ENCODE measurements at places on chromosomes 1 and 21. TPM values are rescaled to one million over a fixed set of nuclear protein-coding genes. Genes with fewer than 3 reads are reported as not detected.

Gene OXCT2
- 1.6 TPM for total RNA-seq

Gene PRKCZ
- total RNA-seq, result 4.1 TPM

Gene VANGL2
- not detected for total RNA-seq

Gene PRMT6
- 27.3 TPM for total RNA-seq

Gene RPE65
- total RNA-seq, result not detected

Gene RGS5
- total RNA-seq, result 4.4 TPM

DNA sequence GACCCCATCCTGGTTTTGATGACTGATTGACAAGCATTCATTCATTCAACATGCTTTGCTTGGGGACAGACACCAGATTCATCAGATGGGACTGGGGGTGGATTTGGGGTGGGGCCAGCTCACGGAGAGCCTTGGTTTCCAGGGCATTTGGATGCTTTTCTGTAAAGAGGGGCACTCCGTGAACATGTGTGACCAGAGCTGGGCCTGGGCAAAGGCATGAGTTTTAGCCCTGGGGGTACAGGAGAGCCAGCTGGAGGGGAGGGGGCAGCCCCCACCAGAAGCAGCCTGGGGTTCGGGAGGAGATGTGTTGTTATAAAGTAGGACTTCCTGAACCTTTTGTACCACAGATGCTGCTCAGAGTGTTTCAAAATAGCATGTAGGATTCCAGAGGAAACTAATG, 99.7 kb downstream of the RIPK4 start:
- no peaks in the 10 kb centered on the region for H3K27me3 ChIP-seq
- no peak for DNase-seq
- H3K36me3 ChIP-seq, result no peaks in the 10 kb centered on the region
- no peak overlapping the region for H3K4me3 ChIP-seq
- H3K4me1 ChIP-seq, result peaks cover 10% of the 10 kb centered on the region

DNA sequence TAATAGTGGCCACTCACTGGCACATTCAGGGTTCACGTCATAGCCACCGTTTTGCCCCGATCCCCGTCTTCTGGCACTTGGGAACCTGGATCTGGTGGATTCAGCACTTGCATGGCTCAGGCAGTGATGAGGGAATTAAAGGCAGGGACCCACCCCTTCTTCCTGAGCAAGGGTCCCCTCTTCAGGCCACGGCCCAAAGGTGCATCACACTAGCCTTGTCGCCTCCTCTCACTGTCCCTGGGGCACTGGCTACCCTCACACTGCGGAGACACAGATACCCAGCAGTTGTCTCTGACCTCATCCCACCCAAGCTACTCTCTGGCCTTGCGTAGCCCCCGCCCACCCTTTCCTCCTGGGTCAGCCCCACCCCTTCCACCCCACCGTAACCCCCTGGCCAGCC, 19.9 kb upstream of the LDLRAP1 start:
- H3K4me1 ChIP-seq, result peaks cover 5% of the 10 kb centered on the region
- no peak for DNase-seq
- H3K27ac ChIP-seq, result no peak overlapping the region
- no peaks in the 10 kb centered on the region for H3K36me3 ChIP-seq

- peaks cover 2% of the 10 kb centered on the region for H3K27me3 ChIP-seq
- H3K4me3 ChIP-seq, result peak overlapping the region; percentile 63
- peaks cover 4% of the 10 kb centered on the region for H3K36me3 ChIP-seq
- peak overlapping the region; percentile 65 for H3K27ac ChIP-seq
- DNase-seq, result no peak
- peaks cover 41% of the 10 kb centered on the region for H3K4me1 ChIP-seq
These were observed 7.0 kb upstream of the CCT8 start for GRCh38 chr21:29080454-29080941.

- H3K36me3 ChIP-seq, result peaks cover 10% of the 10 kb centered on the region
- no peak overlapping the region for H3K4me3 ChIP-seq
- no peaks in the 10 kb centered on the region for H3K27me3 ChIP-seq
- DNase-seq, result no peak
- H3K4me1 ChIP-seq, result peaks cover 48% of the 10 kb centered on the region
- H3K27ac ChIP-seq, result no peak overlapping the region
These were observed 77.7 kb downstream of the RHOU start for GRCh38 chr1:228812961-228813360.

DNA sequence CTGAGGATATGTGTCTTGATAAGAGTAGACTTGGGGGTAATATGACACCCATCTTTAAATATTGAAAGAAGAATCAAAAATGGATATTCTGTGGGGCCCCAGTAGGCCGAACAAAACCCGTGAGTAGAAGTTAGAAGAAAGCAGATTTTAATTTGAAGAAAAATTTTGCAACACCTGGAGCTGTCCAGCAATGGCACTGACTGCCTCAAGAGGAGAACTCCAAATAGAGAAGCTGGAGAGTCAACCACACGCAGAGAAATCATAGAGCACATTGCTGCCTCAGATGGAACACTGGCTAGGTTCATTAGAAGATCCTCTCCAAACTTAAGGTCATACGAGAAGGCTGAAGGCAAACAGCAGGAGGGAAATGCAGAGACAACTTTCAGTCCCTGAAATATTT, 6.8 kb downstream of the NHLH1 start:
- no peak overlapping the region for H3K27ac ChIP-seq
- no peaks in the 10 kb centered on the region for H3K27me3 ChIP-seq
- no peak for DNase-seq
- no peak overlapping the region for H3K4me3 ChIP-seq

- peaks cover 52% of the 10 kb centered on the region for H3K4me1 ChIP-seq
- H3K27me3 ChIP-seq, result peaks cover 4% of the 10 kb centered on the region
- peaks cover 3% of the 10 kb centered on the region for H3K36me3 ChIP-seq
- no peak overlapping the region for H3K27ac ChIP-seq
- no peak for DNase-seq
These were observed 6.0 kb upstream of the IFNLR1 start for GRCh38 chr1:24193046-24193445.

DNA sequence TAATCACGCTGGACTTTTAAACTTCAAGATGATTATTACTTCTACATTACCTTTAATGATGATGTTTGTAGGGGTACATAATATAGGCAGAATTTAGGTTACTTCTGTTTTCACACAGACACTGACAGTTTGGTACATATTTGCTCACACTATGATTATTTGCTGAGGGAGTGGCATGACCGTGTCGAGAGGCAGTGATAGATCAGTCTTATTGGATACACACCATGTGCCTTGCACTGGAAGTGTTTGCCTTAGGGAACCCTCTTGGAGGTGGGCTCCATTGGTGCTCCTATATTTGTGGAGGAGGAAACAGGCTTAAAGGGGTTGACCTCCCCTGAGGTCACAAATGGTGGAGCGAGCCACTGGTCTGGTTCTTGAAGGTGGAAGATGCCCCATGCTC, 132.1 kb downstream of the PRDM2 start:
- no peaks in the 10 kb centered on the region for H3K27me3 ChIP-seq
- no peak for DNase-seq
- H3K4me3 ChIP-seq, result no peak overlapping the region
- no peaks in the 10 kb centered on the region for H3K4me1 ChIP-seq
- no peak overlapping the region for H3K27ac ChIP-seq
- no peaks in the 10 kb centered on the region for H3K36me3 ChIP-seq

- peaks cover 55% of the 10 kb centered on the region for H3K36me3 ChIP-seq
- peaks cover 41% of the 10 kb centered on the region for H3K4me1 ChIP-seq
These were observed 19.8 kb downstream of the TOMM20 start for GRCh38 chr1:235108876-235109275.

GRCh38 chr1:29772584-29773100, 536.3 kb downstream of the PTPRU start:
- no peaks in the 10 kb centered on the region for H3K36me3 ChIP-seq
- H3K4me1 ChIP-seq, result no peaks in the 10 kb centered on the region
- H3K4me3 ChIP-seq, result no peak overlapping the region
- H3K27ac ChIP-seq, result no peak overlapping the region

DNA sequence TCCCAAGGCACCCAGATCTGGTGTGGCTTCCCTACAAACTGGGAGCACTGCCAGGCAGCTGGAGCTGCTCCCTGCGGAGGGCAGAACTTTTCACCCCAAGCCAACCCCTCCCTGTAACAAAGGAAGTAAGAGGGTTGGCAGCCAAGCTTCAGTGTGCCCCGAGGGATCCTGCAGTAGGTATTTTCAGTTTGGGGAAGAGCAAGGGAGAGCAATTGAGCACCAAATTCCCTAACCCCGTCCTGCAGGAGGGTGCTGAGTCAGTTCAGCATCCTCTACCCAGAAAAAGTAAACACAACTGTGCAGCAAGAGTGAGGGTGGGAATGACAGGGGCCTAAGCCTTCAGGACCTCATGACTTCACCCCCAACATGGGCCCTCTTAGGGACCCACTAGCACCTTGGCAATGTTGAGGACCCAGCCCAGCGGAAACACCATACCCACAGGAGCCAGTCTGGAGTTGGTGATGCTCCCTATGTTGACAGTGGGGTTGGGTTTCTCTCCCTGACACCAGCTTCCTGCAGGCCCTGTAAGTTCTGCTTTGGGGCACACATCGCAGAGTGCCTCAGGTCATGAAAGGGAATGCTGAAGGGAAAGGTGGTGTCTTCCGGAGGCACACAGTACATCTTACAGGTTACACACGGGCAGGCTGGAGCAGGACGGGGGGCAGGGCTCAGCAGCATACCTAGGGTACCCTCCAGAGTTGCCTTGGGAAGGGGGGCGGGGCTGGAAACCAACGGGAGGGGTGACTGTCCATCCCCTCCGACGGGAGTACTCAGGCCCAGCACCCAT, 14.8 kb downstream of the SH3BP5L start:
- H3K27me3 ChIP-seq, result no peaks in the 10 kb centered on the region
- peaks cover 30% of the 10 kb centered on the region for H3K36me3 ChIP-seq
- H3K4me3 ChIP-seq, result no peak overlapping the region
- H3K4me1 ChIP-seq, result peaks cover 5% of the 10 kb centered on the region
- H3K27ac ChIP-seq, result no peak overlapping the region
- DNase-seq, result no peak

DNA sequence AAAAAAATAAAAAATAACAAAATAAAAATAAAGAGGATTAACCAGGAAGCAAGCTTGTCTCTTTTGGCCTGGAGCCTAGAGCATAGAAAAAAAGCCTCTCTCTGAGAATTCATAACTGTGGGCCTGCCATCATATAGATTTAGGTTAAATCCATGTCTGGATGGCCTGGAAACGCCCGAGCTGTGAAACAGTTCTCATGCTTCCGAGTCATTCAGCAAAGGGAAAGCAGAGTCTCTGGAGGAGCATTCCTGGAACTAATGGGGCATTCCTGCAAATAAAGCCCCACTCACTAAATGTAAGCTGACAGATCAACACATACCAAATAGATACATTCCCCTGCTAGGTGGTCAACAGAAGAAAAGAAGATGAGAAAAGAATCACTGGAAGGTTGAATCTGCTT, 75.8 kb upstream of the GNG4 start:
- H3K27me3 ChIP-seq, result no peaks in the 10 kb centered on the region
- no peak for DNase-seq
- no peak overlapping the region for H3K4me3 ChIP-seq
- peaks cover 15% of the 10 kb centered on the region for H3K36me3 ChIP-seq
- H3K27ac ChIP-seq, result no peak overlapping the region
- H3K4me1 ChIP-seq, result no peaks in the 10 kb centered on the region

DNA sequence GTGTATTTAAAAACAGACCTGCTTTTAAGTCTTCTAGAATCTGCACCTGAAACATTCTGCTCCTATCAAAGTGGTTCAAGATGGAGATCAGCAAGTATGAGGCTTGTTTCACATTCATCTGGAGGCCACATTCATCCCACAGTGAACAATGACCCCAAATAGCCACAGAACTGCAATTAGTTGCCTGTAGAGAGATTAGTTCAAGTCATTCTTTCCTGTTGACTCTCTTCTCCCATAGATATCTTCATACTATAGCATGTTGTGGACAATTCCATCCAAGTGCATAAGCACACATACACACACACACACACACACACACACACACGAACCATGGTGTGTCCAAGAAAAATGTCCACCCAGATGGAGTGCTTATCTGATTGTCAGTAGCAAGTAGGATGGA, 101.7 kb upstream of the FGGY start:
- H3K36me3 ChIP-seq, result peaks cover 1% of the 10 kb centered on the region
- H3K27ac ChIP-seq, result no peak overlapping the region
- DNase-seq, result no peak
- no peak overlapping the region for H3K4me3 ChIP-seq
- peaks cover 12% of the 10 kb centered on the region for H3K27me3 ChIP-seq

- no peak overlapping the region for H3K4me3 ChIP-seq
- DNase-seq, result no peak
- no peaks in the 10 kb centered on the region for H3K36me3 ChIP-seq
These were observed 871.0 kb upstream of the ADAMTS5 start for GRCh38 chr21:27837936-27838335.

- no peak overlapping the region for H3K27ac ChIP-seq
- H3K36me3 ChIP-seq, result no peaks in the 10 kb centered on the region
- H3K27me3 ChIP-seq, result peaks cover 42% of the 10 kb centered on the region
- no peak overlapping the region for H3K4me3 ChIP-seq
These were observed 13.4 kb downstream of the RAP1GAP start for GRCh38 chr1:21655748-21656147.

DNA sequence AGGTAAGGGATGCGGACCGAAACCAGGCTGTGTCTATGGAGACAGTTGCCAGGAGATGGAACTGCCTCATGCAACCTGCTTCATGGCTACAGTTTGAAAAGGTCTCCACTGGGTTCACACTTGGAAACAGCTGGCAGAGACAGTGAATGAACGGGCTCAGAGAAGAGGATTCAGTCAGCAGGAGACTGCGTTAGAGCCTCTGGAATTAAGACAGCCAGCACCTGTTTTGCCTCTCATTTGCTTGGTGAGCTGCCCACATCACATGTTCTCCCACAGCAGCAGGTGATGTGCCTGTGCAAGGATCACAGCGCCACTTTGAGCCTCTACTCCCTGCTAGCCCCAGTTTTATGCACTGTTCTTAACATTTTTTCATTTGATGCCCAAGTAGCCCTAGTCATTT, 321.0 kb downstream of the PLPP3 start:
- no peaks in the 10 kb centered on the region for H3K36me3 ChIP-seq
- H3K4me1 ChIP-seq, result no peaks in the 10 kb centered on the region
- no peak for DNase-seq

DNA sequence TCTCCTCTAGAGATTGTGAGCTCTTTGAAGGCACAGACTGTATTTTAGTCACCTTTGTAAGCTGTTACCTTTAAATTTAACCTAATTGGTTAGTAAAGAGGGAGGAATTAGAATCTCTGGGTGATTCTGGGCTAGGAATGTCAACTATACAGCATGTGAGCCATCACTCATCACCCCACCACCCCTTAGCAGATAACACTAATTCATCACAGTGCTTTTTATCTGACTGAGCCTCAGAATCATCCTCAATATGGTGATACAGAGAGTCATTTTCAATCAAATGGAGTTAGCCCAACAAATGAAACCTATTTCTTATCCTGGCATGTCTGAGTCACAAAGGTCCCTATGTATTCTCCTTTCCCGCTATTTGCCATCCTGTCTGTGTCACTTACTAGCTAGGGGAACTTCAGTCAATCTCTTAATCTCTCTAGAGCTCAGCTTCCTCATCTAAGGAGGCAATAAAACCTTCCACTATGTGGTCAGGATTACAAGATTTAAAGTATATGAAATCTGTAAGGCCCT, 13.3 kb downstream of the KCNJ10 start:
- H3K36me3 ChIP-seq, result no peaks in the 10 kb centered on the region
- H3K27ac ChIP-seq, result no peak overlapping the region
- H3K27me3 ChIP-seq, result peaks cover 31% of the 10 kb centered on the region
- H3K4me3 ChIP-seq, result no peak overlapping the region
- H3K4me1 ChIP-seq, result no peaks in the 10 kb centered on the region
- DNase-seq, result no peak

- no peaks in the 10 kb centered on the region for H3K36me3 ChIP-seq
- H3K4me1 ChIP-seq, result peaks cover 10% of the 10 kb centered on the region
- H3K27ac ChIP-seq, result no peak within 1 kb of the TSS
- peaks cover 49% of the 10 kb centered on the region for H3K27me3 ChIP-seq
- H3K4me3 ChIP-seq, result peak within 1 kb of the TSS; percentile 42
These were observed at the start of gene CR2 for GRCh38 chr1:207454046-207454964. Gene CR2 (plus strand): TSS chr1:207454328. CDS start chr1:207454419, 91 bp downstream.

- DNase-seq, result no peak
- no peak overlapping the region for H3K27ac ChIP-seq
- H3K4me3 ChIP-seq, result no peak overlapping the region
- no peaks in the 10 kb centered on the region for H3K36me3 ChIP-seq
- peaks cover 5% of the 10 kb centered on the region for H3K4me1 ChIP-seq
- peaks cover 1% of the 10 kb centered on the region for H3K27me3 ChIP-seq
These were observed 23.0 kb upstream of the EPHA8 start for GRCh38 chr1:22540337-22540736.
